ENCODE measurements at places on chromosomes 11 and 22. TPM values are rescaled to one million over a fixed set of nuclear protein-coding genes. Genes with fewer than 3 reads are reported as not detected.

DNA sequence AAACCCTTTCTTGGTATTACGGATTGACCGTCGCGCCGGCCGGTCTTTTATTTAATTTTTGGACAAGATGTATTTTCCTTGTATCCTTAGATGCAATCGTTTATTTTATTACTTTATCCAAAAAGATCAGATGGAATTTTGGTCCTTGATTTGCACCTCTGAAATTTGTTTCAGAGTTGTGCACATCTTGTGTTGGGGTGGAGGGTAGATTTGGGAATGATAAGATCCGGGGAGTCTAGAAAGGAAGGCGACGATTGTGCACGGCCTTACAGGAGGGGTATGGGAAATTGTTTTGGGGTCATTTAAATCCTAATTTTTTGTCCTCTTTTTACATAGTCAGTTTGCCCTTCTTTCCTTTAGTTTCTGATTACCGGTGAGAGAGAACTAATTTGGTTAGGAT is 1.4 kb downstream of the KDM2A start:
- peak overlapping the region; percentile 78 for H3K27ac ChIP-seq
- DNase-seq = peak; percentile 12
- H3K36me3 ChIP-seq = peaks cover 15% of the 10 kb centered on the region
- no peaks in the 10 kb centered on the region for H3K27me3 ChIP-seq
- H3K4me3 ChIP-seq = peak overlapping the region; percentile 71

DNA sequence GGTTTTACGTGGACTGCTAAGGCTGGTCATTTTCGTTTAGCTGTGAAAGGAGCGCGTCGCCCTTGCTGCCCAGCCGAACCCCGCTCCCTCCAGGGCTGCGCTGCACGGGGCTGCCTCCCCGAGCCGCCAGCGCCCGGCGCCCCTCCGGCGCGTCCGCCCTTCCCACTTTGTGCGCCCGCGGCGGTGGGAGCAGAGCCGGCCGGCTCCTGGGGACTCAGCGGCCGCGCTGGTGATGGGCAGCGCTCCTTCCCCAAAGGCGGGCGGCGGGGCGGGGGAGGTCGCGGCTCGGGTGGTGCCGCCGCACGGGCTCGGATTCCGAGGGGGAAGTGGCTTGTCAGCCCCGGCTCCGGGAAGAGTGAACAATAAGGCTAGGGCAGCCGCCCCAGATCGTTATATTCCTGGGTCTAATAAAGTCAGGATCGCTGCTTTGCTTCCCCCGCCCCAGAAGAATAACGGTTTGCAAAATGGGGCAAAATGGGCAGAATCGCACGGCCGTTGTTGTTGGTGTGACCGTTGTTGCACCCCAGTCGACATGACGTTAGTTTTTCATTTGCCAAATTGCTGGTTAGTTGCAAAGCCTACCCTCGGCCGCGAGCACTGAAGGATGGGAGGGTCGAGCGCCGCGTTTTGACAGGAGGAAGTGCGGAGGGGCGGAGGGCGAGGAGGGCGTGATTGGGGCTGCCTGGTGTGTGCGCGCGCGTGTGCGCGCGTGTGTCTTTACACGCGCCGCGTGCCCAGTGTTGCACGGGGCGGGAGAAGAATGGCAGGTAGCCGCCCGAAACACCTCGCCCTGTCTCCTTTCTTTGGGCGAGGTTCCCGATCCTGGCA is 745 bp downstream of the NCAM1 start:
- H3K27ac ChIP-seq = peak overlapping the region; percentile 42
- H3K27me3 ChIP-seq = peaks cover 67% of the 10 kb centered on the region
- DNase-seq = peak; percentile 28
- peaks cover 4% of the 10 kb centered on the region for H3K4me1 ChIP-seq
- H3K4me3 ChIP-seq = peak overlapping the region; percentile 61
- H3K36me3 ChIP-seq = no peaks in the 10 kb centered on the region

The MMP13 gene
- 0.07 TPM for polyA plus RNA-seq

The FDX1 gene
- polyA plus RNA-seq = 32.4 TPM

DNA sequence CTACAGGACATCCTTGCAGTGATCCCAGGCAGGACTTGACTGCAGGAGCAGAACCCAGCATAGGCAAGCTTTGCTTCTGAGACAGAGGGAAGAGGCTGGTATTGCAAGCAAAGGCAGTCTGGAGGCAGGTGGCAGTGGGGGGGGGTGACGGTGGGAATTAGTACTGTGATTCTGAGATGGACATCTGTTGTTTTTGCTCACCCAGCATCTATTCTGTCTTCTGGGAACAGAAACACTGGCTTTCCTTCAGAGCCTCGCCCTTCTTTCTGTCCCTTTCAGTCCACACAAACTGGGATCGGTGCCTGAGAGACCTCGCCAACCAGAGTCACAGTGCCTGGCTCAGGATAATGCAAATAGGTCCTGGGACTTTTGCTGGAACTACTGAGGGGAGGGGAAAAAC is 31.2 kb upstream of the RASL10A start:
- no peaks in the 10 kb centered on the region for H3K27me3 ChIP-seq
- peaks cover 88% of the 10 kb centered on the region for H3K36me3 ChIP-seq
- H3K27ac ChIP-seq = no peak overlapping the region
- peaks cover 12% of the 10 kb centered on the region for H3K4me1 ChIP-seq
- H3K4me3 ChIP-seq = no peak overlapping the region
- DNase-seq = no peak

DNA sequence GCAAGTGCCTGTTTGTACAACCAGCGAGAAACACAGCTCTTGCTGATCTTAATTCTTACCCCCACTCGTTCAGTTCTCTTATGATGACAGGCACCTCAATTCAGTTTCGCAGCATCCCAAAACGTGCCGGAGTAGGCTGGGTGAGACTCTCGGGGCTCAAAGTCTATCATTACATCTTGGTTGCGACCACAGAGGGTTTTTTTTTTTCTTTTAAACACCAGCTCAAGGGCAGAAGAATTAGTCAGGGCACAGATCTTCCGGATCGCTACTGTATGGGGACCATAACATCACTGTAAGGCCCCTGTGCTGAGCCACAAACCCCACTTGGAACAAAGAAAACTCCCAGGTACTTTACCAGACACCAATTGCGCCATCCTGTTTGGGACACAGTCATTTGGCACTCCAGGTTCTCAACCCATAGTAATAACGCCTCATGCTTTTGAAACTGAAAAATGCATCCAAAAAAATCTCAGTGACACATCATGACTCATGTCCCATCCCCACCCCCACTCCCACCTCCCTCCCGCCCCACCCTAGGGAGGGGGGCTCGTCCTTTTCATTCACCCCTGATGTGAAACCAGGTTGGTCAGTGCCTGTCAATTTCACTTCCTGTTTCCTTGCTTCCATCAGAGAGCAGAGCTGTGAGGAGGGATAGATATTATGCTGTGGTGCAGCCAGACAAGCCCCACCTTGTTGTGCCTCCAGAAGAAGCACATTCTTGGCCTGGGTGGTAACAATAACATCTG is 41.0 kb upstream of the CD5 start:
- no peaks in the 10 kb centered on the region for H3K4me1 ChIP-seq
- no peak overlapping the region for H3K27ac ChIP-seq
- no peaks in the 10 kb centered on the region for H3K36me3 ChIP-seq
- DNase-seq = no peak

GRCh38 chr11:68923614-68924013 is 19.9 kb downstream of the IGHMBP2 start:
- H3K27me3 ChIP-seq = no peaks in the 10 kb centered on the region
- H3K4me1 ChIP-seq = no peaks in the 10 kb centered on the region
- no peak overlapping the region for H3K4me3 ChIP-seq

DNA sequence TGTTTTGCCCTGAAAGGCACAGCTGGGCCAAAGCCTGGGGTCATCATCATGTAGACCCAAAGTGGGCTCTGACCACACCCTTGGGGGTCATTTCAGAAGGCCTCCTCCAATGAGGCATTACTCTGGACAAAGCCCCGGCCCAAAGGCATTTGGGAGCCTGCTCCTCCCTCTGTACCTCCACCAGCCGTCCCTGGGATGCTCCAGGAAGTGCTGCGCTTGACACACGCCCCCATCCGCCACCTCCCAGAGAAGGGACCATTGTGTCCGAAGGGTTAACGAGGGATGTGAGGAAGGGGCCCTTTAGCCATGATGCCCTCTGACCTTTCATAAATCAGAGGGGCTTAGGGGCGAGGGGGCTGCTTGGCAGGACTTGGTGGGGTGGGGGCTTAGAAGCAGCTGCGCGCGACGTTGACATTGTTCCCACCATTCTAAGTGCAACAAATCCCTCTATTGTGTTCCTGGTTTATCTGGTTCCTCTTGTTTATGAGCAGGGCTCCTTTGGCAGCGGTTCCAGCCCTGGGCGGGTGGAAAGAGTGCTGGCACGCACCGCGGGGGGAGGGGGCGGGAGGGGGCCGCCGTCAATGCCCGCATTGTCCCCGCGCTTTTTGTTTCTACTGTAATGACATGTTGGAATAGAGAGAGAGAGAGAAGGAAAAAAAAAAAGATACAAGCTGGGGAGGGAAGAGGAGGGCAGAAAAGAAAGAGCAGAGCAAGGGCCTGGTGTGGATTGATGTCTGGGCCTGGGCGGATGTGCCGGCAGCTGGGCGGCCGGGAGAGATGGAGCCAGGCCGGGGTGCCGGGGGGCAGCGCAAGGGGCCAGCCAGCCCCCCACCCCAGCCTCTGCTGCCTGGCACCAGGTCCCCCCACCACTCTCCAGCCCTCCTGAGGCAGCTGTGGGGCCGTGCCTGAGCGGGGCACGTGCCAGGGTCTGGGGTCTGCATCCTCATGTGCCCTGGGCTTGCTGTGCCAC is 32.1 kb upstream of the SOX10 start:
- peaks cover 8% of the 10 kb centered on the region for H3K4me1 ChIP-seq
- peak; percentile 33 for DNase-seq
- no peak overlapping the region for H3K4me3 ChIP-seq
- H3K27ac ChIP-seq = peak overlapping the region; percentile 26

The OR56A1 gene
- polyA plus RNA-seq = 0.01 TPM

The RAG1 gene
- polyA plus RNA-seq = 3.5 TPM

The ALDH3B2 gene
- polyA plus RNA-seq = not detected

DNA sequence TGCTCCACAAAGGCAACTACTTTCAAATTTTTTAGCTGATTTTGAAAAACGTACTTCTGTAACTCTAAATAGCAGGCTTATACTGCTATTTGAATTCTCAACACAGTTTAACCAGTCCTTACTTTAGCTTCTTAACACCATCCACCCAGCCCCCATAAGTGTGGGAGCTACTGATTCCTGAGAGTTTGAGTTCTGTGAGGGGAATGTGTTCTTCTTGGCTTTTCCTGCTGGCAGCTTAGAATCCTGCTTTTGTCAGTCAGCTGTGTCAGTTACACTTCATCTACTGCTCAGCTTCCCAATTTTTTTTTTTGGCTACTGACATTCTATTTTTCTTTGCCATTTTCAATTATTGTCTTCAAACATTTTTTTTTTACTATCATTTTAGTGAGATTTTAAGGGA is 440.4 kb downstream of the INSC start:
- no peaks in the 10 kb centered on the region for H3K27me3 ChIP-seq
- no peak overlapping the region for H3K4me3 ChIP-seq
- H3K36me3 ChIP-seq = no peaks in the 10 kb centered on the region
- H3K27ac ChIP-seq = no peak overlapping the region
- no peak for DNase-seq

DNA sequence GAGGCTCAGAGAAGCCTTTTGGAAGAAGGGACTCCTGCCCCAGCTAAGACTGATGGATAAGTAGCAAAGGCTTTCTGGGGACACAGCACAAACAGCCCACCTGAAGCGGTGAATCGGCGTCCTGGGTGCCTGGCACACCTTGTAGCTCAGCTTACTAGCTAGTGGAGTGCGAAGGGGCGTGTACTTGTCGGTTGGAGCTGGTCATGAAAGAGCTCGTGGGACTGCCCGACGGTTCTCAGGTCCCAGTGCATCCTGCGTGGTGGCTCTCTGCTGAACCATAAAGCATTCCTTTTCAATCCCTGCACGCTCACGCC is 690 bp upstream of the UVRAG start:
- DNase-seq = no peak
- no peaks in the 10 kb centered on the region for H3K36me3 ChIP-seq
- peak overlapping the region; percentile 91 for H3K4me3 ChIP-seq

The PGA5 gene
- polyA plus RNA-seq = 0.40 TPM

DNA sequence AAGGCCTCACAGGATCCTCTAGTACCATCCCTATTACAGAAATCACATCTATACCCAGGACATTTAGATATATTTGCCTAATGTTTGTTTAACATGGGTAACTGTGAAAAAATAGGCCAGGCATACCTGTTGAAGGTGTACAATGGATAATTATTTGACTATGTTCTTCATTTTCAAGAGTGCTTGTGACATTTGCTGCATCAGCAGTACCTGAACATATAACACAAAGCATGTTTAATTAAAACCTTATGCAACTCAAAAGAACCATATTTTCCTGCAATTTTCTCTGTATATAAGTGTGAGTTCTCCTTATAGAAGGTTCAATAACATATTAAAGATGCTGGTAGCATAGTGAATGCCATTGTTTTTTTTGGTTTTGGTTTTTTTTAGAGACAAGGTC is 8.5 kb upstream of the CCDC34 start:
- H3K27me3 ChIP-seq = no peaks in the 10 kb centered on the region
- peaks cover 15% of the 10 kb centered on the region for H3K4me1 ChIP-seq
- DNase-seq = no peak
- peaks cover 32% of the 10 kb centered on the region for H3K36me3 ChIP-seq
- H3K27ac ChIP-seq = no peak overlapping the region

- no peak overlapping the region for H3K4me3 ChIP-seq
- no peaks in the 10 kb centered on the region for H3K27me3 ChIP-seq
- DNase-seq = no peak
- peak overlapping the region; percentile 85 for H3K27ac ChIP-seq
- H3K4me1 ChIP-seq = peaks cover 37% of the 10 kb centered on the region
Measured at GRCh38 chr11:62457478-62457877, 38.6 kb downstream of the SCGB1A1 start.
